ENCODE measurements at places on chromosomes 5 and 9.
A peak's percentile ranks its signal among the peaks of the same experiment; 100 is the strongest.

DNA sequence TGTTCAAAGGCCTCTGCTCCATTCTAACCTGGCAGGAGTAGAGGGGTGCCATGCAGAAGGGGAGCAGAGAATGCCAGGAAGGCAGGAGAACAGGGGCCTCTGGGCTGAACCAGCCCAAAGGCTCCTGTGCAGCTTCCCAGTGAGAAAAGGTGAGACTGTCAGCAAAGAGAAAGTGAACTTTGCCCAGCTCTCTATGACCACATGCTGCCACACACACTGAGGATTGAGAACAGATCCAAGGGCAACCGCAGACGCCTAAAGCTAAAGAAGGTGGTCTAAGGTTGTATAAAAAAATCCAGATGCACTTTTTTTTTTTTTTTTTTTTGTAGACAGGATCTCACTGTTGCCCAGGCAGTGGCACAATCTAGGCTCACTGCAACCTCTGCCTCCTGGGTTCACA is 51.4 kb downstream of the ALDH7A1 start:
- no peak for DNase-seq

DNA sequence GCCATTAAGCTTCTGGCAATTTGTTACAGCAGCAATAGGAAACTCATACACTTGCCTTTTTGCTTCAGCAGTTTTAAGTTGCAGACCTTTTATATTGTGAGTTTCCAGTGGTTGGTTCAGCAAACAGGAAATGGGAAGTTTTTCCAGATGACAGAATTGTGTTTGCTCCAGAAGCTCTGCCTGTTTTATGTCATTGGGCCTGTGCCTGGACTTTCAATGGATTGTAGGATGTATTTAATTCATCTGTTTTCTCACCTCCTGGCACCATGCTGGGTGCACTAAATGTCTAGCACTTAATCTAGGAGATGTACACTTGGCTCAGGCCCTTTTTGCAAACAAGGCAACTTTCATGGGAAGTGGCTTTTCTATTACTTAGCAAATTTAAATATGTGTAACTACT is 100.4 kb upstream of the CLINT1 start:
- no peak for DNase-seq

GRCh38 chr9:127975376-127976315 is 5.1 kb downstream of the EEIG1 start:
- no peak for DNase-seq

GRCh38 chr9:893843-894420 is 52.4 kb downstream of the DMRT1 start:
- DNase-seq = peak; percentile 51

GRCh38 chr5:100780376-100780870 is 122.7 kb downstream of the ST8SIA4 start:
- DNase-seq = no peak

GRCh38 chr5:173313351-173313801 is 14.8 kb downstream of the STC2 start:
- no peak for DNase-seq

DNA sequence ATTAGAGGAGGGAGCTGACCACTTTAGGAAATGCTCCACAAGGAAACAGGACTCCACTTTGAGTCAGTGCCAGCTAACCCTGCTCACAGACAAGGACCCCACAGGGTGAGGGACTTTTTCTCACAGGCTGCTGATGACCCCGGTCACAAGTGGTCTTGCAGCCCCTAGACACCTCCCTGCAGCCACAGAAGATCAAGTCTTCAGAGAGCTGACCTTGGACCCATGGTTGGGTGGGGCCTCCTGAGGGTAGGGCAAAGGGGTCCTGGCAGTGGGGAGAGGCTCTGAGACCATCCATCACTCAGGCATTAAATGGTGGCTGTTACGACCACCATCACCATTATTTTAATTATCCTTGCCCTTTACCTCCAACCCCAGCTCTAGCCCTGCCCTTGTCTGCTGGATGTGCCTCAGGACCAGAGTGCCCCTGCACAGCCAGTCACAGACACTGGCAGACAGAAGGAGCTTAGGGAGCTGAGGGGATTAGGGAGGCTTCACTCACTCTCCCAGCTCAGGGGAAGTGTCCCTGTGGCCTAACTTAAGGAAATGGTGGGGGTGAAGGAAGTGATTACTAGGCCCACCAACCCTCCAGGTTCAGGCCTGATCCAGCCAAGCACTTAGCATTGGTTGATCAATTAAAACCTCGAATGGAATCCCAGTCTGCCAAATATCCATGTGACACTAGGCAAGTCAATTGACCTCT is 1.6 kb downstream of the ACSL6 start:
- DNase-seq = peak; percentile 22

- DNase-seq = no peak
Observed at GRCh38 chr9:114693248-114693855, 11.4 kb upstream of the TEX48 start.

- no peak for DNase-seq
Observed at GRCh38 chr9:130340011-130340410, 74.5 kb downstream of the HMCN2 start.

GRCh38 chr5:38777111-38777510 is 68.7 kb upstream of the OSMR start:
- no peak for DNase-seq

DNA sequence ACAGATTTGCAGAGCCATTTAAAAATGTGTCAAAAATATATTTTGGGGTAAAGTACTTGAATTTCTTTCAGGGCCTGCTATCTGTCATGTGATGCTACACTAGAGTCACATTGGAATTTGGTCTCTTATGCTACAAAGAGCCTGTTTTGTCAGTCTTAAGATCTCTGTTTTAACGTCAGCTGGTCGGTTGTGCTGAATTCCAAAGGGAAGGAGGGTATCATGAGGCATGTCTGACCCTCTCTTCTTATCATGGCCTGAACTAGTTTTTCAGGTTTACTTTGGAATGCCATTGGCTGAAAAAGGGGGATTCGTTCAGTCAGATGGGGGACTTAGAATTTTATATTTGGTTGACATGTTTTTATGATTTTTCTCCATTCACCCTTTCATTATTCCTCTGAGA is 290.6 kb downstream of the CD180 start:
- no peak for DNase-seq

GRCh38 chr9:86971742-86972141 is 24.4 kb upstream of the GAS1 start:
- no peak for DNase-seq

DNA sequence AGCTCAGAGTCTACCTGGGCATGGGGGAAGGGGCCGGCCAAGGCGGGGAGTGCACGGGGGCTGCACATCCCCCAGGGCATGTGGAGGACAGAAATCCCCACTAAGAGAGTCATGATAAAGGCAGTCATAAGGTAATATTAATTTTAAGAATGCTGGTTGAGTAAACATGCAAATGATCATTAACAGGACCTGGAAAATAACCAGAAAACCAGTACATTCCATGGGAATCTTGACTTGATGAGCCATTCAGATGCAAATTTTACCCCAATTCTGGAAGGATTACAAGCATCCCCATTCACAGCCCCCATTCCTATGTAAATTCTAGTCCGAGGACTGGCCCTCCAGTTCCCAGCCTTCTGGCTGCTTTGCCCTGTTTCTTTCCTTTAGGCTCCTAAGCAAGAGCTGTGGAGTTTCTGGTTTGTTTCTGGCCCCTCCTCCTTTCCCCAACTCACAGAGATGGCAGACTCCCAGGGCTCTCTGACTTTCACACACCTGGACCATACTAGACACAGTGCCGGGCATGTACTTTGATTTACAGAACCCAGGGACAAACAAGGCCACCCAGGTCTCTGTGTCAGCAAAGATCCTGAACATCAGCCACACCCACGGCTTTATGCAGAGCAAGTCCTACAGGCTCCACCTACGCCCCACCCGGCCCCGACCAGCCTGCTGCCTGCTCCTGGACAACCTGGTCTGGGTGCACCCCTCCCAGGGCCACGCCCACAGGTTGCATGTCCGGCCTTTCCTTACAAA is 62.7 kb downstream of the SEMA4D start:
- no peak for DNase-seq

- DNase-seq = no peak
Observed at GRCh38 chr9:124030969-124031451, 19.4 kb downstream of the LHX2 start.

GRCh38 chr9:132242621-132243155 is 80.8 kb downstream of the NTNG2 start:
- DNase-seq = no peak

DNA sequence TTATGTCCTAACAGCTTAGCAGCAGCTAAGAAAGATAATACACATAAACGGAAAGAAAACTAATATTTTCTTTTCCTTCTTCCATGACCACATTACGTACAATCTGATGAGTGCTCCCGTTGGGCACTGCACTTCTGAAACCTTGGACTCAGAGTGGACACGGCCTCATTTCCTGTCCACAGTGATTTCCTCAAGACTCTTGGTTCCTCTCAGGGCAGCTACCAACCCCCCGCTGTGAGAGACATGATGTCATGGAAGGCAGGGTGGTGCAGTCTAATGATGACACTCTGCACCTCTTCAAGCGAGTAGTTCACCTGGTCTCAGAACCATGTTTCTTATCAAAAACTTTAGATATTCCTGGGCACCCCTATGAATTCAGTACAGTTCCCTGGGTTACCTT is 68.7 kb upstream of the CTSL start:
- no peak for DNase-seq

GRCh38 chr9:37752642-37753488 is 740 bp upstream of the TRMT10B start:
- no peak for DNase-seq

DNA sequence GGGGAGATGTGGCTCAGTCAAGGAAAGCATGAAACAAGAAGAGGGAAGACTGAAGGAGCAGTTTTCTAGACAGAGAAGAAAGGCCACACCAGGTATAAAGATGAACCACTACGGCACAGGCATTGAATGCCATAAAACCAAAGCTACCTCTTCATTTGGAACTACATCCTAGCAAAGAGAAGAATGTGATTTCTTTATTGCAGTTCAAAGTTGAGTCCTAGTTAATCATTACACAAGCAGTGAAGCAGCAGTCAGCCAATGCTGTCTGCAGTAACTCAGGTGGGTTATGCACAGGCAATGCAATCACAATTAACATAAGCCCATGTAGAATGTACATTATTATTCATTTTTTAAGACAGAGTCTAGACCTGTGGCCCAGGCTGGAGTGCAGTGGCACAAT is 21.7 kb upstream of the PCAT7 start:
- DNase-seq = no peak

- DNase-seq = no peak
Observed at GRCh38 chr9:108473209-108474112, 382.3 kb downstream of the ACTL7B start.

GRCh38 chr9:131238402-131239021 is 37.8 kb downstream of the FAM78A start:
- DNase-seq = no peak

DNA sequence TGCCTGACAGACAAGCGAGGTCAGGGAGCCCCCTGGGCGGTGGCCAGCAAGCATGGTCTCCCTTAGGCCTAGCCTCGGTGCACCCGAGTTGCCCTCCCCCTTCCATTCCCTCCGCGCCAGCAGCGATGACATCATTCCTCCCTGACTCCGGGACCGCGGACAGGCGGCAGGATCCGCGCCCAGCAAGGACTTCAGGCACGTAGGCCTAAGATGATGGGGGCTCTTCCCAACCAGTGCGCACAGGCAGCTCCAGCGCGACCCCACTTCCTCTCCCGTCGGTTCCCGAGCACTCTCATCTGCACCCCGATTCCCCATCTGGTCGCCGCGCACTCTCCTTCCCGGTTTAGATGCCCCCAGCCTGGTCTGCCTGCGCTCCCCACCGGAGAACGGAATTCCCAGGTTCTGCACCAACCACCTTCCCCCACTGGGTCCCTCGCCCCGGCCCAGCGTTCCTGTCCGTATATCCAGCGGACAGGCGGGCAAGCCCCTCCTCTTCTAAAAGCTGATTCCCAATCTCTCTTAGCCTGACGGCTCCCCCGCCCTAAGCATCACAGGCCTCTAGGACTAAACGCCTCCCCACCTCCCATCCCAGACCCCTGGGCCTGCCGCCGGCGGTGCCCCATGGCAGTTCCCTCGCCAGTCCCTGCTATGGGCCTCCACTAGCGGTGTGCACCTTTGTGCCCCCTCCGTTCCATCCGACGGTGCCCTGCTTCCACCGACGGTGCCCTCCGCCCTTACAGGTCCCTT is 931 bp downstream of the FAM219A start:
- peak; percentile 32 for DNase-seq

- no peak for DNase-seq
Observed at GRCh38 chr9:4614627-4615026, 47.5 kb upstream of the PLPP6 start.

GRCh38 chr9:126666155-126666803 is 52.6 kb downstream of the LMX1B start:
- DNase-seq = no peak

DNA sequence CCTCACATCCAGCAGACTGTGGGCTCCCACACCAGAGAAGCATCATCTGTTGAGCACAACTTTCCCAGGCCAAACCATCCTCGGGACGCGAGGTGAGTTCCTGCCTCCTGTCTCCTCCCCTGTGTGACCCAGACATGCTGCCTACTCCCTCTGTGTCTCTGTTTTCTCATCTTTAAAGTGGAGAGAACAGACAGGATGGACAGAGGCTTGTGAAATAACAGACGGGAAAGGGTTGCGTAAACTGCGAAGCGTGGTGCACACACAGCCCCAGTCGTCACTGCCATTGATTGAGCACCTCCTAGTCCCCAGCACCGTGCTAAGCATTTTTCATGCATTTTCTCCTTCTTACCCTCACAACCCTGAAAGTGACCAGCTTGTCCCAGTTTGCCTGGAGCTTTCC is 52.1 kb upstream of the LMX1B start:
- DNase-seq = no peak

DNA sequence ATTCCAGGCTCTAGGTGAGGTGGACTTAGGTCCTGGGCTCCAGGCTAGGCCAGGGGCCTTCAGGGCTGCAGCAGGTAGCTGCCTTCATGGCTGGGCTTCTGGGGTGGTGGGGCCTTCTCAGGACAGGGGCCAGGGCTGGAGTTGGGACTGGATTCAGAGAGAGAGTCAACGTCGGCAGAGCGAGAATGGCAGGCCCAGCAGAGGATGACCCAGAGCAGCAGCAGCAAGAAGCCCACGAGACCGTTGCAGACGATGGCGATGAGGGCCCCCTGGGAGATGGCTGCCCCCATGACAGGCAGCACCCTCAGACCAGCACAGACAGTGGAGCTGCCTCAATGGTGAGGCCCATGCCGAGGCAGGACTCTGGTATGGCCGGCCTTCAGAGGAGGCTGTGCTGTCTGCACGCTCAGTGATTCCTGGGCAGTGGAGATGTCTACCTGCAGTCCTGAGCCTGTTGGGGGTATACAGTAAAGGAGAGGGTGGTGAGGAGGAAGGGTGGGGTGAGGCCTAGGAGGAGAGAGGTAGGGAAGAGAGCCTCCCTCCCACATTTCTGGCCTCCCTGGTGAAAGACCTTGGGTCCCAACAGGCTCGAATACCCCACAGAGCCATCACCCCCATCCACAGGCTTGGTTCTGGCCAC is 1.3 kb downstream of the ENHO start:
- no peak for DNase-seq

DNA sequence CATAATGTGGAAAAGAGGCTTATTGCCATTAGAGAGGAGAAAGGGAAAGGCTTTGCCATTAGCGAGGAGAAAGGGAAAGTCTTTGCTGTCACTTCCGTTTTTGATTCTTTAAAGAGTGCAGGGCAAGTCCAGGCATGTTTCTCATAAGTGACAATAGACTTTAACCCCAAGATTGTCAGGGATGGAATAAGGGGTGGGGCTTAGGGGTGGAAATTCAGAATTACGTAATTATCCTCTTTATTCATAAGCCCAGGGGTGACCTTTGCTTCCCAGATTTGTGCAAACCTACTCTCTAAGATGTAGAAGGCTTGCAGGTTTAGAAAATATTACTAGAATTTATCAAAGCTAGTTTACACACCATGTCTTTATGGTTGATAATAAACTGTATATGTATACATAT is 2.3 kb upstream of the PLK2 start:
- DNase-seq = no peak

All from activated naive CD8-positive, alpha-beta T cell treated with anti-CD3 and anti-CD28 coated beads, Interleukin-2, amount 10 ng/mL, durations not matched to agents 7 days and 5 days (primary cell).